ENCODE measurements at places on chromosomes 1 and 21.

GRCh38 chr1:24912376-24913273 lies 17.5 kb downstream of the RUNX3 start:
- DNase-seq, result no peak

DNA sequence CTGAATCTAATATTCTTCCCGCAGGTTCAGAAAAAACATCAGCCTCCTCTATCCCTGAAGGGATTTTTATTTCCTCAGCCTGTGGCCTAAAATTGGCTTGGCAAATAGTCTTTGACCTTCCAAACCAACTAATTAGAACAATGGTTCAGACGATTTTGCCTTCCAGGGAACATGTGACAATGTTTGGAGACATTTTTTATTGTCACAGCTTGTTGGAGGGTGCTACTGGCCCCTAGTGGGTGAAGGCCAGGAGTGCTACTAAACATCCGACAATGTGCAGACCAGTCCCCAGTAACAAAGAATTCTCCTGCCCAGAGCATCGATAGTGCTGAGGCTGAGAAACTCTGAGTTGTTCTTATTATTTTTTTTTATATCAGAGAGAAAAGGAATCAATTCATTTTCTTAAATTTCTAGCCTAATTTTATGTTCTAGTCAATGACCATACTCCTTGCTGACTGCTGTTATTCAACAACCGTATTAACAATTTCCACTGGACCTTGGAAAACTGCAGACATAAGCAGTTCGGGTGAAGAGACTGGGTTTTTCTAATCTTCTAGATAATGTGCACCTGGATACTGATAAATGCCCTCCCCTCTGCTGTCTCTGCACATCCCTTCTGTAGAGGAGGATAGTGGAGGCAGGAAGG lies 280.7 kb downstream of the LMX1A start:
- DNase-seq, result peak; percentile 58

GRCh38 chr1:12166834-12167492 lies at the start of gene TNFRSF1B:
Gene TNFRSF1B, plus strand, starts transcription at chr1:12166991. Its CDS starts 101 bp downstream, at chr1:12167092.
- DNase-seq, result peak; percentile 89

GRCh38 chr21:42636520-42637266 lies 16.7 kb upstream of the PDE9A start:
- DNase-seq, result peak; percentile 57

- DNase-seq, result peak; percentile 6
Observed at GRCh38 chr21:17003763-17004373, 509.0 kb upstream of the CXADR start.

GRCh38 chr21:36835383-36835795 lies 131.1 kb downstream of the HLCS start:
- peak; percentile 60 for DNase-seq

DNA sequence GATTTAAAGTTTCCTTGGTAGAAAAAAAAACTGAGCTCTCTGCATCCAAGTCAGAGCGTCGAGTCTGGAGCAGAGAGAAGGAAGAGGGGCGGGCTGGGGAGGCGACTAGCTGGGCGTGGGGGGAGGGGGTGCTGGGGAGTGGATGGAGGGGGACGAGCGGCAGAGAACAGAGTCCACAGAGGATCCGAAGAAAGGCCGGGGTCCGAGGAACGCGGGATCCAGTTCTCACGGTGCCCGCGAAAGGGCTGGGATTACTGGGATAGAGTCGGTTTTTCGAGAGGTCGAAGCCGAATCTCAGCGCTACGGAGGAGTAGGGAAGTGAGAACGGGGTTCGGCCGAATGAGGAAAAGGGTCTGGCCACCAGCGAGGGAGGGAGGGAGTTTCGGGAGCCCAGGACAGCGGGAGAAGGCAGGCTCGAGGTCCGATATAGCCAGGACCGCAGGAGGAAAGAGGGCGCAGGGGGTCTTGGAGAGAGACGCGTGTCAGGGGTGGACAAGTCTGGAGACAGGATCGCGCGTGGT lies 665 bp downstream of the DAB1 start:
- DNase-seq, result peak; percentile 42

GRCh38 chr21:36461918-36462486 lies 17.9 kb downstream of the CLDN14 start:
- DNase-seq, result no peak

- DNase-seq, result no peak
Observed at GRCh38 chr1:17887661-17888371, 132.7 kb downstream of the ACTL8 start.

GRCh38 chr1:110085671-110086070 lies 15.2 kb upstream of the ALX3 start:
- DNase-seq, result no peak

DNA sequence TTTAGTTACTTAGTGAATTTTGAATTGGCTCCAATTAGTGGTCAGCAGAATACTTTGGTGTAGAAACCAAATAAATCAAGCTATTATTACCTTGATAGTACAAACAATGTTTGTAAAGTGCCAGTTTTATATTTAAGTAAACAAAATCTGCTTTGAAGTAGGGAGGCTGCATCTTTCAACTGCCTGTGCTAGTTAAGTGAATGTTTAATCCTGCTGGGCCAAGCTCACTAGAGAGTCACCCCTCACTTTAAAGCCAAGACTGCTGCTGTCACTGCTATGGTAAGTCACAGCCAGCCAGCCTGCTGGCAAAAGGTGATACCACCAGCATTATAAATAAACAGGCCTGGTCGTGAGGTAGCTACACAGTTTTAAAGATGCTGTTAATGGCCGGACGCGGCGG lies 10.3 kb upstream of the CFAP126 start:
- no peak for DNase-seq

DNA sequence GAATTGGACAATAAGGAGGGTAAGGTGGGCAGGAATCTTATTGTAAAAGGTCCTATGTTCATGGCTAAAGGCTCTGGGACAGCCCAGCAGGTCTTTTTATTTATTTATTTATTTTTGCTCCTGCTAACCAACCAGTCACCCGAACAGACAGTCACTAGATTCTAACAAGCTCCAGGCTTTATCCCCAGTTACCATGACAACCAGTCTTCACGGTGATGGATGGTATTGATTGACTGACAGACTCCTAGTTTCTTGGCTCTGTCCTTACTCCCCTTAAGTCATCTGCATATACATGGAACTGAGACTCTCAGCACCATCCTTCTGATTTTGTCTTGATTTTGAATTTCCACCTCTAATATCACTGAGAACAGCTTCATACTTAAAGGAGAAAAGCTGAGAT lies 44.3 kb downstream of the C8A start:
- DNase-seq, result no peak

All from GM03348 (cell line).